NCI-H1092 treated with DMSO at 0.1 percent for 48 hours (cell line): ENCODE measurements at places on chromosomes 3 and 15.

DNA sequence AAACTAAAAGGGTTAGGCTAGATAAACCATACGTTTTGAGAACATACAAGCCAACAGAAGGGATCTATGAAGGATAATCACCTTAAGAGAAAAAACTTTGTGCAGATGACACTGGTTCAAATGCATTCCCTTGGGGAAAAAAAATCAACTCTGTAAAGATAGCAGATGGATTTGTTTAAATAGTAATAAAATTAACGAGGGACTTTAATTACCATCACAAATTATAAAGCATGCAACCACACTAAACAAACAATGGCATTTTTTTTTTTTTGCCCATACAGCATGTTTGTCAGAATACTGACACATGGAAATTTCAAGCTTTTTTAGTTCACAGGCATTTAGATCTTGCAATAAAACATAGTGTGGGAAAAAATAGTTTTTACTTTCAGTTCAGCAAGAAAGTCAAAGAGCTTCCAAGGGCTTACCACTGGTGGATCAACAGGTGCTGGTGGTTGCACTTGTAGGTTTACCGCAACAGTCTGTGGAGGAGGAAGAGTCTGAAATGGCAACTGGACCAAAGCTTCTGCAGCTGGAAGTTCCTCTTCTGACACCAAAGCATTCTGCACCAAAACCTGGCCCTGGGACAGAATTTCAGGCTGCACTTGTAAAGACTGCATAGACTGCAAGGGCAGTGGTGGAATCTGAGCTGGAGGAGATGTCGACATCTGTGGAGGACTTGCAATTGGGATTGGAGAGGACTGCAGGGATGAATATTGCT lies 53.1 kb downstream of the PHC3 start:
- DNase-seq: no peak

- DNase-seq: no peak
These were observed 248.6 kb downstream of the OPA1 start for GRCh38 chr3:193841581-193841980.

- no peak for DNase-seq
These were observed 153.9 kb downstream of the P3H2 start for GRCh38 chr3:189966843-189967242.

DNA sequence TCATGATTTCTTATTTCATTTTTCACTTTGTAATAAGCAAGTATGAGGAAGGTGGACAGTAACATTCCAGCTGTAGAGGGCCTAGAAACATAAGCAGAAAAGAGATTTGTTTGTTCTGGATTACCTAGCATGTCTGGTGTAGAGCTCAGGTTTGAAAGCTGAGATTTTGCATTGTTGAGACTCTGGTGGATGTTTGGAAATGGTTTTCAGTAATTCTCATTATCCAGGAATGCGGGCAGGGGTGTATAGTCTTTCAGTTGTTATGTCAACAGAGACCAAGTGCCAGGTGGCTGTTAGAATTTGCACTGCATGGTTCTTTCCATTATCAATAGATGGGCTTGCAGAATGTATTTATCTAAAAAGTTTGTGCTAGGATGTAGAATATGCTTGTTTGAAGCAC lies 10.9 kb downstream of the GPD1L start:
- no peak for DNase-seq

DNA sequence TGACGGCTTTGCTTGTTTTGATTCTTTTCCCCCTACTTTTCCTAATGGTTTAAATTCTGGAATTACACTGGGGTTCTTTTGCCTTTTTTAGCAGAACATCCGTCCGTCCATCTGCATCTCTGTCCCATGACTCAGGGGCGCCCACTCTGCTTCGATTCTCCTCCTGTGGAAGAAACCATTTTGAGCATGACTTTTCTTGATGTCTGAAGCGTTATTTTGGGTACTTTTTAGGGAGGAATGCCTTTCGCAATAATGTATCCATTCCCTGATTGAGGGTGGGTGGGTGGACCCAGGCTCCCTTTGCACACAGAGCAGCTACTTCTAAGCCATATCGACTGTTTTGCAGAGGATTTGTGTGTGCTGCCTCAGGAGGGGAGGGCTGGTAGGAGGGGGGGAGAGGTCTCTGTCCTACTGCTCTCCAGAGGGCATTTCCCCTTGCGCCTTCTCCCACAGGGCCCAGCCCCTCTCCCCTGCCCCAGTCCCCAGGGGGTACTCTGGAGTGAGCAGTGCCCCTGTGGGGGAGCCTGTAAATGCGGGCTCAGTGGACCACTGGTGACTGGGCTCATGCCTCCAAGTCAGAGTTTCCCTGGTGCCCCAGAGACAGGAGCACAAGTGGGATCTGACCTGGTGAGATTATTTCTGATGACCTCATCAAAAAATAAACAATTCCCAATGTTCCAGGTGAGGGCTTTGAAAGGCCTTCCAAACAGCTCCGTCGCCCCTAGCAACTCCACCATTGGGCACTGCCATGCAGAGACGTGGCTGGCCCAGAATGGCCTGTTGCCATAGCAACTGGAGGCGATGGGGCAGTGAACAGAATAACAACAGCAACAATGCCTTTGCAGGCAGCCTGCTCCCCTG lies 19.5 kb upstream of the BSN start:
- peak; percentile 47 for DNase-seq

DNA sequence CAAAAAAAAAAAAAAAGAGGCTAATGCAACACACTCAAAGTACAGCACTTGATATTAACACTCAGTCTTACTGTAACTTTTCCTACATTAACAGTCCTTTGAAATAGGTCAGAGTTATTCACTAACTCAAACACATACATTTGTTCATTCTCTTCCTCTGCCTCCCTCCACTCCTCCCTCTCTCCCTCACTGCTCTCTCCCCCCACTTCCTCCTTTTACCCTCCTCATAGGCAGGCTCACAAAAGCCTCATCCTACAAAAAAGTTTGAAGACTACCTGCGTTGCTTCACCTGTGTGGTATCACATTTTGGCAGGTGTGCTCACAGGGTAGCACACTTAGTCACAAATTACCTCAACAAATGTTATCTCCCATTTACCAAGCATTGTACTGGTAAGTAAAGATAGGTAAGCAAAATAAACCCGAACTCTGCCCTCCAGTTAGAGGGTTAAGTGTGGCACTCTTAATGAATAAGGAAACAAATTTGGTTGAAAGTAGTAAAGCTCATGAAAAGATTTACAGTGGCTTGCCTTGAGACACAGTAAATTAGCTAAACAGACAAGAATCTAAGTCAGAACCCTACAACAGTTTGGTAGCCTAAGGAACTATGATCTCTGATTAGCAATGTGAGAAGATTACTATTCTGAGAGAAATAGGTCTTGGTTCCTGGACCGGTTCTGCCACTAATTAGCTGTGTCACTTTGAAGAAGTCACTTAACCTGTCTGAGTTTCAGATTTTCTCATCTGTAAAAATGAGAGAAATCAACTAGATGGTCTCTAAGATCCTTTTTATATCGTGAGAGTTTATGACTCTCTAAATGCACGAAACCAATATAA lies 151.0 kb upstream of the MLF1 start:
- no peak for DNase-seq

GRCh38 chr3:190825386-190826016 lies 37.0 kb downstream of the GMNC start:
- no peak for DNase-seq

DNA sequence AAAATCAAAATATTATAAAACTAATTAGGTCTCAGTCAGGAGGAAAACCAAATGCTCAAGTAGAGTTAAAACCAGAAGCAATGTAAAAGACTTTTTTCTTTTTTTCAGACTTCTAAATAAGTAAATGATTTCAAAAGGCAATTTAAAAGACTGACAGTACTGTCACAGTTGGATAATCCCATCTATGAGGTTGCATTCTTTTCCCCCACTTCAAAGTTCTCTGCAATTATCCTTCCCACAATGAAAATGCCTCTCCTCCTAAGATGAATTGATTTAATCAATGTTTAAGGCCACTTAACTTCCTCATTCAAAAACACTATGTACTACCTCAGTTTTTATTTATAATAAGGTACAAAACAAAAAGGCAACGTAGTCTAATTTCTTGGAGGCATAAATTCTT lies 8.1 kb downstream of the MRPL3 start:
- no peak for DNase-seq

DNA sequence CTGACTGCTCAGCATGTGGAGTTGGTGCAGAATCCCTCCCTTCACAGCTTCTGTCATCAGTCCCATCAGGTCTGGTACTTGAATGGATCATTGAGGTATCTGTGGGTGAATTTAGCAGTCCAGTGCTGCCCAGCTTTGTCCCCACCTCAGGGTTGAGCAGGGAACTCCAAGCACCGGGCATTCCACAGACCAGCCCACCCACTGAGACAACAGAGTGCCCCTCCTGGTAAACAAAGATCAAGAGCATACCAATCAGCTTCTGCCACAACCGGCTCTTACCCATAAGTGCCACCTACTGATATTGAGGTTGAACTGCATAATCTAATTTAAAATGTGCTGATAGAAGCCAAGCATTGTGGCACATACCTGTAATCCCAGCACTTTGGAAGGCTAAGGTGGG lies 57.1 kb upstream of the FXR1 start:
- DNase-seq: peak; percentile 56

GRCh38 chr3:143914257-143914656 lies 57.4 kb upstream of the DIPK2A start:
- DNase-seq: no peak

DNA sequence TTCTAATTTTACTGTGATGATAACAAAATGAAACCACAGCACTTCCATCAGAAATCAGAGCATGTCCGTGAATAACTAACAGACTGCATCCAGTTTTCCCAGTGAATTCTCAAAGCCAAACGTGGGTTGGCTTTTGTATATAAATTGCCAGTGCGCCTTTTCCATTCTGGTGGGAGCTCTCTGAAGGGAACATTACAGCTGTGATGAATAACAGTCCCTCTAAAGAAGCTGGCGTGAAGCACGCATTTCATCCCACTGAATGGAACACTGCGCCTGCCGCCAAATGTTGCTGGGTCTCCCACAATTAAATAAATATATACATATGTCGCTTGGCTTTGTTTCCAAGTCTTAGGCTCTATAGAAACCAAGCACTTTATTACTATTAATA lies 113.0 kb upstream of the PFN2 start:
- peak; percentile 67 for DNase-seq

GRCh38 chr3:149442043-149442442 lies 32.5 kb upstream of the TM4SF4 start:
- no peak for DNase-seq

- DNase-seq: no peak
These were observed 6.1 kb upstream of the IMPDH2 start for GRCh38 chr3:49035281-49035680.

DNA sequence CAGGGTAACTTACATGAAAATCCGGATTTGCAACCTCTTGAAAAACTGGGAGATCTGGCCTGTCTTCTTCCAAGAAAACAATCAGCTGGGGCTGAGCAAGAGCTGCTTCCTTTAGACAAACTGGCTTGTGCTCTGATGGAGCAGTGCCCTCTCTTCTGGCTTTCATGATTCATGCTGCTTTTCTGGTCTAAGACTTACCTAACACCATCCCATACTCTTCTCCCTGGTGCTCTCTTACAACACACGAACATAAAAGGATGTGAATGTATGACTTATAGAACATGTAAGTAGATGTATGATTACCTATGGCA lies 9.9 kb downstream of the TJP1 start:
- DNase-seq: no peak

DNA sequence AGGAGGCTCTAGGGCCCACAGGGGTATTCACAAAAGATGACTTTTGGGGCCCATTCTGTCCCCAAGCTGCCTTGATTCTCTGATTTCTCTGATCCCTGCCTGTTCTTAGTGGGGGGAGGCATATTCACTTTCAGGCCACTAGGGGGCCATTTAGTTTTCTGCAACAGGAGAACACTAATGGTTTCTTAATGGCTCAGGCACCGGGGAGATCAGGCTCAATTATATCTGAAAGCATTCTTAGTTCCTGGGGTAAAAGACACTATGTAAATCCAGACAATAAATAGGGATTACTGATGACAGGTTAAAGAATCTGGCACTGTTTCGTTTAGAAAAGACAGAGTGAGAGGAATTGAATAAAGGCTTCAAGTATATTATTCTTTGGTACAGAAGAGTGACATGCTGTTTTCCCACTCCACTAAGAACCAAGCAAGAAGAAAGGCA lies 2.5 kb upstream of the INAFM2 start:
- peak; percentile 57 for DNase-seq

DNA sequence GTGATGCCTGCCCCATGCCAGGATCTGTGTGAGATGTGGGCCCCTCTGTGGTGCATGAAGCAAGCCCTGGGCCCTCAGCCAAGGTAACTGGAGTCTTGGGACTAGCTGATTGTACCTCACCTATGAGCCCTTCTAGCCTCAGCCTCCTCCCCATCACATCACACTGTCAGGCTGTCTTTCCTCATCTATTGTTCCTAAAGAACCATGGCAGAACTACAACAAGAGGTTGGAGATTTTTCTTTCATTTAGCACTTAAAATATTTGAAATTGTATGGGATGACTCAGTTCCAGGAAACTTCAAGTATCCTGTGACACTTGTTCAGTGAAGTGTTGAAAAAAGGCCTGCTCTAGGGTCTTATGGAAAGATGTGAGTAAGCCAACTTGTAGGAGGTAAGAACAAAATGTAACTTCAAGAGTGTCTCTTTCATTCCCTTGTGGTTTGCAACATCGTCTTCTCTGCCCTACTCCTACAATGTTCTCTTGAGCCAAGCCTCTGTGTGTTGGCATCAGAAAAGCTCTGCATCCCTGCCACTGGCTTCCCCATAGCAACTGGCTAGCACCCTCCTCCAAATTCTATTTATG lies 58.7 kb upstream of the TIPARP start:
- DNase-seq: no peak

- DNase-seq: no peak
These were observed 115.0 kb downstream of the RAP2B start for GRCh38 chr3:153277029-153277428.

GRCh38 chr3:40073310-40074007 lies 236.0 kb upstream of the EIF1B start:
- DNase-seq: no peak

DNA sequence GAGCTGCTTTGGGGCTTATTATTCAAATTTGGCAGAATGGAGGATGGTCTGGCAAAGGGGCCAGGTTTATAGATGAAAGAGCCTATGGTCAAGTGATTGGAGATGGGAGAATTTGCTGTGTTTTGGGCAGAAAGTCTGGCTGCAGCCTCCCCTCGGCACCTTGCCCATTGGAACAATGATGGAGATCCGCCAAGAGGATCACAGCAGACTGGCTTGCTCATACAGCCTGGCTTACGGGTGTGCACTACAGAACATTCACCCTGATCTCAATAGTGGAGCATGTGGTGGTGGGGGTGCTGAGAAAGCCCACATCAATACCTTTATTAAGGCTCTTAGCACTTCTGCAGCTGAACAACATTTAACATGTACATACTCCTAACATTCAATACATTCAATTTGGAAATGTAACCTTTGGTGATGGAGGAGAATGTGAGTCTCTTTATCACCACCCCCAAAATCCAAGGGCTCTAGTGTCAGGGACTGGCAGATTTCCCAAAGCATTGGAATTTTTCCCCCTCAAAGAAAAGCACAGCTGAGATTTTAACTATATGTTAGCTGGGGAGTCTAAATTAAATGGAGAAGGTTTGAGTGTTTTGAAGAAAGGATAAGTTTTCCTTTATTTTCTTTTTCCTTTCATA lies 118.4 kb upstream of the TMC3 start:
- peak; percentile 95 for DNase-seq
